ENCODE measurements at places on chromosomes 6 and 20.
A peak's percentile ranks its signal among the peaks of the same experiment; 100 is the strongest.

GRCh38 chr6:30556066-30556905, at the start of gene GNL1:
TSS of gene GNL1 (minus strand) at chr6:30556489. CDS start at chr6:30556203, 286 bp downstream.
- peak; percentile 100 for DNase-seq

DNA sequence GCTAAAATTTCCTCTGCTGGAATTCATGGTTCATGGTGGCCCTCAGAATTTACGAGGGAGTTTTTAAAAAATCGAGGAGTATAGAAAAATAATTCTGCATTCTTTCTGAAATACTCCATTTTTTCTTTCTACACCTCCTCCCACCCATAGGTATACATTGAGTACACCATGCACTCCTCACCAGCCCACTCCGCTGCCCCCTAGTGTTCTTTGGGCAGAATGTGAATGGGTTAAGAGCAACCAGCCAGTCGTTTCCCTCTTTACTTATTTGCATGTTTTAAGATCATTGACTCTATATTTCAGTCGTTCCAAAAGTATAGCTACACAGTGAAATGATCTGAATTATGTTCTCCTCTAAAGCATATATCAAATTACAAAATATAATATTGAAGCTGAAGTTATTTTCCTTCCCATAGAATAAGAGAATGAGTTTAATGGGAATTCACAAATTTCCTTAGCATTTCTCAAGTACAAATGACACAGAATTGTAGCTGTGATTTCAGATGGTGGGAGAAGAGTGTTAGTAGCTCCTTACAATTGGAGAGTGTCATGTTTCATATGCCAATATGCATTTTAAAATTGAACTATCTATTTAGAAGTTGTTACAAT, 977.7 kb upstream of the SLC35B3 start:
- DNase-seq, result no peak

GRCh38 chr6:69138148-69138547, 503.1 kb downstream of the ADGRB3 start:
- DNase-seq, result no peak

DNA sequence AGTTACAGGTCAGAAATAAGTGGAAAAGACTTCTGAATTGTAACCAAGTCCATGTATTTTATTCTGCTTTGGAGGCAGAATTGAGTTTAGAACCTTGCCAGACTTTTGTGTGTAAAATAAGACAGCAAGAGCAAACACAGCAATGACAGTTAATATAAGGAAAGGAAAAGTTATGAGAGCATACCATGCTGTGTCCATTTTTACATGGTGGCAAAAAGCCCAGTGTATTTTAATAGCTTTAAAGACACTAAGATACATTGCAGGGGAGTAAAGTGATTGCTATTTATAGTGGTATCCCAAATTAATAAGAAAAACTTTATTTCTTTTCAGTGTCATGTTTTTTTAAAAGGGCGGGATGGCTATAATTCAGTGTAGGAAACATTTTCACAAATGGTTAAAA, 45.2 kb downstream of the CDC5L start:
- no peak for DNase-seq

- no peak for DNase-seq
Observed at GRCh38 chr6:108982154-108983113, 112.2 kb downstream of the SESN1 start.

DNA sequence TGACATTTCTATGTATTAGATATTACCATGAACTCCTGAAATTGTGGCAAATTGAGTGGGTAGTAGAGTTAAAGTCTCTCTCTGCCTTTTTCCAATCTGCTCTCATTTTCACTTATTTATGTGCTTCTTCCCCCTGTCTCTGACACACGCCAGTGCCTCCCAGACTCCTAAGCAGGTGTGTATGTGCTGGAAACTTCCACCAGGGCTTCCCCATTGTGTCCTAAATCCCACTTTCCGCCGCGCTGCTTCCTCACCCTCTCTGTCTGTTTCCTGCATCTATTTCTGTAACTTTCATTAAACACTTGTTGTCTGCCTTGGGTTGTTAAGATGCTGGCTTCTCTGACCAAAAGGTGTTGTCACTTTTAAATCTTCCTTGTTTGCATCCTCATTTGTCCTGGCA, 97.6 kb upstream of the HDGFL1 start:
- no peak for DNase-seq

DNA sequence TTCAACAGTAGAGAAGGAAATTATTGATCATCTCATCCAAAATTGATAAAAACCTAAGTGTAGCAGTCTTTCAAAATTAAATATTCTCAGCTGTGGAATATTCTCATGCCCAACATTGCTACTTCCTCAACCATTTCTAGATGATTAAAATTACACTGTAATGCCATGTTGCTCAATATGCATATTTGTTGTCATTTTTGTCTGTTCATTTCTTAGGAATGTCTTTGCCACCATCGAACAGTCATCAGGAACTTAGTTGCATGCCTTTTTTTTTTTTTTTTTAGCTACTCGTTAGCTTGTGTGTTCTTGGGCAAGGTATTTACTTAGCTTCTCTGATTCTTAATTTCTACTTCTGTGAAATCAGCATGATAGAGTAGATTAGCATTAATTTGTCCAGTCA, 188.6 kb downstream of the DTNBP1 start:
- DNase-seq, result no peak

- DNase-seq, result no peak
Observed at GRCh38 chr20:1362484-1362883, 30.4 kb downstream of the FKBP1A start.

Data from activated T-cell treated with anti-CD3 and anti-CD28 coated beads for 4 hours (primary cell).